ENCODE measurements at places on chromosomes 7 and 10.

- DNase-seq = no peak
These were observed 522.1 kb upstream of the GHITM start for GRCh38 chr10:83617172-83617571.

- no peak for DNase-seq
These were observed 88.9 kb downstream of the CHRM2 start for GRCh38 chr7:136957391-136957790.

DNA sequence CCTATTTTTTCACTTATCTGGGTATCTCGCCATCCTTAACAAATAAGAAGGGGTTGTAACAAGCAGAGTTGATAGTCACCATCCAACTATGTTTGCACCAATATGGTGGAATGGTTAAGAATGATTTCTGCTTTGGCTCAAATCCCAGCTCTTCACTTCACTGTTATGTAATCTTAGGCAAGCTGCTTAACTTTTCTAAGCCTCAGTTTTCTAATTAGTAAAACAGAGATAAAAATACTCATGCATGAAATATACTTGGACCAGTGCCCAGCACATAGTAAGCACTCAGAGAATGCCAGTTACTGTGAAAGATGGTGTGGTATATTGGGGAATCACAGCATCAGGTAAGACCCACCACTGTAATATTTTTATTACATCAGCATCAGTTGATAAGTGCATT, 33.6 kb downstream of the ABCB1 start:
- no peak for DNase-seq

- no peak for DNase-seq
These were observed 87.7 kb downstream of the PRKG1 start for GRCh38 chr10:51162002-51162401.

DNA sequence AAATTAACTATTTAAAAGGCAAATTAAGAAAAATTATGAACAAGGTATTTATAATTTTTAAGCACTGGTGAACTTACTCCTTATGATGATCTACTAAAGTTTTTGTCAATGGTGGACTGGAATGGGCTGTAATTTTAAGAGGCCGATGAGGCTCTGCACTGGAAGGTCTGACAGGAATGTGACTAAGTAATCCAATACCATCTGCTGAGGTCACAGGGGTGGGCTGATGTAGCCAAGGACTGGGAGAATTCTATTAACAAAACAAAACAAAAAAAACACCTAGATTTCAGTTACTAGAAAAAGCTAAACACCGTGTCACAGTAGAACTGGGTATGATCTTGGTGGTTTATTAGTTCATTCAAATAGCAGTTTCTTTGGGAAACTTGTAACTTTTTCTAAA, 75.9 kb downstream of the NRBF2 start:
- no peak for DNase-seq

DNA sequence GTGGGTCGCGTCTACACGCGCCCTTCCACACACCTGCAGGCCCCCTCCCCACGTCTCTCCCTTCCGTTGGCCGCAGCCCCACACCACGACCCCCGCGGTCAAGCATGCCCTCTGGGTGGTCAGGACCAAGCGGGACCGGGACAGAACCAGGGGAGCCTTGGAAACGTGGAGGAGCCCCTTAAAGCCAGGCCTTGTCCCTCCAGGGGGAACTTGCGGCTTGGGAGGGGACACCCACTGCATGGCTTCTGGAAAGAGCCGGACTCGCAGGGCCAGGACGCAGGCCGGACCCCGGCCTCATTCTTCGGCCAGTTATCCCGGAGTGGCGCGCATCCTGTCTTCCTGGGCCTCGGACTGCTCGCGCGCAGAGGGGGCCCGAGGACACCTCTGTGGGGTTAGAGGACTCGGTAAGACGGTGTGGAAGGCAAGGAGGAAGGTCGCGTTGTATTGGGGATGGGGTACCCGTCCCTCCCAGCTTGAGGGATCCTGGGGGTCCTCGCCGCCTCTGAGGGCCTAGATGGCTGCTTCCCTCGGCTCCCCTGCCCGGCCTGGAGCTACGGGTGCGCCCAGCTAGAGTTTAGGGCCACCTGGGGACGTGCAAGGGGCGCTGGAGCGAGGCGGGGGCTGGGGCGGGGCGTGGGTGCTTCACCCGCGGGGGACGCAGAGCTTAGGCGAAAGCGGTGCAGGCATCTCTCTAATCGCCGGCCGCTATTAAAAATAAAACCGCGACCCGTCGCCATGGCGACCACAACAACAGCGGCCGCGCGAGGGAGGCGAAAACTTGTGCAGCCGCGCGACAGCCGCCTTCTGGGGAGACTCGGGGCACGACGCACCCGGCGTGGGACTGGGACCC, 1.8 kb upstream of the PDGFA start:
- DNase-seq = no peak

DNA sequence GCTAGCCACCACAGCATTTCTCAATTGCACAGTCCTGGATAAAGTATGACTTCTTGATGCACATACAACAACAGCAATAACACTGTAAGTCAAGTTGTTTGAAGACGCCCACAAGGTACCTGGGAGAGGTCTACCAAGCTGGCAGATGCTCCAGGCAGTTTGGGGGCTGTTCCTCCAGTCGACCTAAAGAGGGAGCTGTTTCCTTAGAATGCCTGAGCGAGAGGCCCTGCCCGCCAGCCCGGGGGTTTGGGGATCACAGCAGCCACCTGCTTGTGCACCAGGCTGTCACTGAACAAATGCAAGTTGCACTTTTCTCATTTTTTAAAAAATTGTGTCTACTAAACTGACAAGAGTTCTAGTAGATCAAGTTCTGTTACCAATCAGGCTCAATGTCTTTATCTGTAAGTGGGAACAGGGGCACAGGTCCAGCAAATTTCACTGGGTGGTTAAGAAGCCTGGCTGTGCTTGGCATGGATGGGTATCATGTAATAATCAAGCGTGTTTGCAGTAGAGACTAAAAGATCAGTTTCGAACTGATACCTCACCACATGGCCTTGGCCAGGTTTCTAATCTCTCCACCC, 193.8 kb upstream of the ADO start:
- peak; percentile 67 for DNase-seq

DNA sequence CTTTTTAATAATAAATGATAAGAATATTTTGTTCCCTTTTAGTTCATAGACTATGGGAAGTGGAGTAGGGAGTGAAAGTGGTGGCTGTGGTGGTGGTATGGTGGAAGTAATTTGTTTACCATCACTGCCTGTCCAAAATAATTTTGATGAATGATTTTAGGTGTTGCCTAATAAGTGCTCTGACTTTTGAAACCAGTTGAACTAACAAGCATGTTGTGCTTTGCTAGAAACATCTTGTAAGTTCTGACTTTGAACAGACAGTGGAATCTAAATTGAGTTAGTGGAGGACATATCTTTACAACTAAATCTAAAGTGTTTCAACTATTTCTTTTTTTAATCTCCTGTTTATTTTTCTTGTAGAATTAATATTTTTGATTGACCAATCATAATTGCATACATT, 49.7 kb downstream of the ZEB1 start:
- no peak for DNase-seq

GRCh38 chr10:33114451-33114952, 156.5 kb upstream of the ITGB1 start:
- DNase-seq = no peak

GRCh38 chr7:39700932-39701331, 77.6 kb downstream of the RALA start:
- no peak for DNase-seq

- DNase-seq = no peak
These were observed 400.5 kb downstream of the PTPRN2 start for GRCh38 chr7:158186864-158187693.

GRCh38 chr10:27779462-27780015, 33.9 kb upstream of the MKX start:
- no peak for DNase-seq

- no peak for DNase-seq
These were observed 54.5 kb upstream of the AASS start for GRCh38 chr7:122198581-122198980.

DNA sequence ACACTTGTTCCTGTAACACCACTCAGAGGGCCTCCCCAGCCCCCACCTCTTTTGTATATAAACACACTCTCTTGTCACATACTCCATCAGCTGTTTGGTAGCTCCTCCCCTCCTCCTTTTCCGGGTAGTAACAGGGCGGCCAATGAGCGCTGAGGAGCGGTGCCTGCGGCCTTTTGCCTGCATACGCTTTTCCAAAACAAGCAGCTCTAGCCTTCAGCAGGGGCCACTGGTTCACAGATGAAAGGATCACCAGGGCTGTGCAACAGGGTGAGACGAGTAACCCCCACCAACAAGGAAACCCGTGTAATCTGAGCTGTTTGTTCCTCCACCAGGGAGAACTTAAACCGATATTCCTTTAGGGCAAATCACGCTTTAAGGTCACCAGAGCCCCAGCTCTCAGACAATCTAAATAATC, 3.9 kb downstream of the UBE2H start:
- peak; percentile 90 for DNase-seq

DNA sequence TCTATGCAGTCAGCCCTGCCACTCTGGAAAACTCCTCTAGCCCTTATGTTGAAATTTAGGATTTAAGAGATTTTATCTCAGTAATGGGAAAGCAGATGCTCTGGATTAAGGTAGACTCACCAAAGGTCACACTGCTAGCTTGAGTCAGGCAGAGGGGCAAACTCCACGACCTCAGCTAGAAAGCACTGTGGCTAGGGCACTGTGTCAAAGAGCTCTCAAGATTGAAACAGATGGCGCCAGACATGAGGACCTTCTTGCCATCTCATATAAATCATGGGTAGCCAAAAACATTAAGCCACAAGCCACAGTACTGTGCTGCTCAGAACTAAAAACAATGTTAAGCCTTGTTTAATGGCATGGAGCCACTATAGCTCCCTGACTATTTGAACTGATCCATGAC, 188.7 kb downstream of the DNAJC1 start:
- DNase-seq = no peak

GRCh38 chr10:3060481-3060889, 6.9 kb upstream of the PFKP start:
- no peak for DNase-seq

- DNase-seq = no peak
These were observed 67.3 kb downstream of the MEST start for GRCh38 chr7:130559184-130559583.

DNA sequence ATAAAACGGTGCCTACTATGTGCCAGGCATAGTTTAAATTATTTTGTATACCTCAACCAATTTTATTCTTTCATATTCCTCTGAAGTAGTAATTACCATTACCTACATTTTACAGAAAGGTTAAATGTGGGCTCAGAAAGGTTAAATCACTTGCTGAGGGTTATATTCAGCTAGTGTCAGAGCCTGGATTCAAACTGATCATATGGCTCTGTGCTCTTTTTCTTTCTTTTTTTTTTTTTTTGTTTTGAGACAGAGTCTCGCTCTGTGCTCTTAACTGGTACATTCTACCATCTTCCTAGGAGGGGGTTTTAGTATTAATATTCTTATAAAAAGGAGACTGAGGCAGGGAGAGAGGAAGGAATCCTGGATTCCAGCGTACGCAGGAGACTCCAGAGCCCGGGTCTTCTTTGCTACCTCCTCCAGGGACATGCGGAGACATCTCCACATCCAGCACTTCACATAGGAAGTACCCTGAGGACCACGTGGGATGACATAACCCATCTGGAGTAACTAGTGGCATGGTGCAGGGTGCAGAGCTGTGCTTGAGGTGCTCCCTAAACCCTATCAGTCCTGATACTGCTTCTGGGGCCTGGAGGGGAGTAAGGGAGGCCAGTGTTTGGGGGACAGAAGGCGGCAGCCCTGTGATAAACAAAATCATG, 29.6 kb upstream of the ATXN7L1 start:
- DNase-seq = no peak

DNA sequence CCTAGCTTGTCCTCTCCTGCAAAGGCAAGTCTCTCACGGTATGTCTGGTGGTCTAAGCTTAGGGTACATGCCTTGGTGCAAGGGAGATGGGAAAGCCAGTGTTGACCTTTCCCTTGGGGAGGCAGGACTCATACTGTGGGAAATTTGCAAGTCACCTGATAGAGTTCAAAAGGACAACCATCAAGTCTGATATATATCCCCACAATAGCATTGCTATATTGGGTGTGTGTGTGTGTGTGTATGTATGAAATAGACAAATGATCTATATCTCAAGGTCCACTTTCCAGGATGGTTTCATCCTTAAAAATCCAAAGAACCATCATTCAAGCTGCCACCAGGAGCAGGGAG, 12.2 kb upstream of the FFAR4 start:
- DNase-seq = no peak

GRCh38 chr7:31602041-31602625, 84.9 kb upstream of the PPP1R17 start:
- DNase-seq = no peak

DNA sequence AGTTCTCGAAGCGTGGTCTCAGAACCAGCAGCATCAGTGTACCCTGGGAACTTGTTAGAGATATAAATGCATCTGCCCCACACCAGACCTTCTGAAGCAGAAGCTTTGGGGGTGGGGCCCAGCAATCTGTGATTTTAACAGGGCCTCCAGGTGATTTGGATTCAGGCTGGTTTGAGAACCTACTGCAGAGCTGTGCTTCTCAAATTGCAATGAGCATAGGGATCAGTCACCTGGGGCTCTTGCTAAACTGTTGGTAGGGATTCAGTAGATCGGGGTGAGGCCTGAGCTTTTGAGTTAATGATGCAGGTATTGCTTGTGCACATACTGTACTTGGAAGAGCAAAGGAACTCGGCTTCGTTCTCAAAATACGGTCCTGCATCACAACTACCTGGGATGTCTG, 243.6 kb upstream of the PODXL start:
- no peak for DNase-seq

GRCh38 chr7:66522518-66522917, 106.2 kb upstream of the KCTD7 start:
- no peak for DNase-seq

- no peak for DNase-seq
These were observed 411.3 kb downstream of the CCSER2 start for GRCh38 chr10:84739641-84740040.

GRCh38 chr10:101164020-101164419, 32.9 kb downstream of the TLX1 start:
- no peak for DNase-seq

DNA sequence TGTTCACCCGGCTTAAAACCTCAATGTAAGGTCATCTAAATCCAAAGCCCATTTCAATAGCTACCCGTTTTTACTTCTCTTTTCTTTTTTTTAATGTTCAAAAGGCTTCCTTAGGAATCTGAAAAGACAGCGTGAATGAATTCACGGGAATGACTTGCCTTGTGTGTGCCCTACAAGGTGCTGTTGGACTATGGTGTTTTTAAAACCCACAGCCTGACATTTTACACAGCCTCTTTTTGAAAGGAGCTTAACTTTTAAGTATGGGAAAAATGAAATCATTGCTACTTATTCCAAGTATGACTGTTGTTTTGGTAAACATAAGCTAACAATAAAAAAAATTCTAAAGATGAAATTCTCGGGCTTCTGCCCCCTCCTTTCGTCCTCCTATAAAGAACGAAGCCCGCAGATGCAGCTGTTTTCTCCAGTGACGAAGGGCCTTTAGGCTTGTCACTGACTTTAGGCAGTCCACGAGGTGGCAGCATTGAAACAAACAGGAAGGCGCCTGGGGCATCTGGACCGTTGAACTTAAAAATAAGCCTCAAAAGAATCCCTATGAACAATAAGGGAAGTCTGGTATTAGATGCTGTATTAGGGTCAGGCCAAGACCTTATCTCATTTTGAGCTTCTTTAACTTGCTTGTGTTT, 141.3 kb downstream of the NRP1 start:
- DNase-seq = peak; percentile 84

GRCh38 chr10:70970830-70971229, 82.5 kb upstream of the PCBD1 start:
- DNase-seq = no peak

Data from CD8-positive, alpha-beta T cell (primary cell).